SIG-M5 (cell line): ENCODE measurements at places on chromosomes 11 and 22.

DNA sequence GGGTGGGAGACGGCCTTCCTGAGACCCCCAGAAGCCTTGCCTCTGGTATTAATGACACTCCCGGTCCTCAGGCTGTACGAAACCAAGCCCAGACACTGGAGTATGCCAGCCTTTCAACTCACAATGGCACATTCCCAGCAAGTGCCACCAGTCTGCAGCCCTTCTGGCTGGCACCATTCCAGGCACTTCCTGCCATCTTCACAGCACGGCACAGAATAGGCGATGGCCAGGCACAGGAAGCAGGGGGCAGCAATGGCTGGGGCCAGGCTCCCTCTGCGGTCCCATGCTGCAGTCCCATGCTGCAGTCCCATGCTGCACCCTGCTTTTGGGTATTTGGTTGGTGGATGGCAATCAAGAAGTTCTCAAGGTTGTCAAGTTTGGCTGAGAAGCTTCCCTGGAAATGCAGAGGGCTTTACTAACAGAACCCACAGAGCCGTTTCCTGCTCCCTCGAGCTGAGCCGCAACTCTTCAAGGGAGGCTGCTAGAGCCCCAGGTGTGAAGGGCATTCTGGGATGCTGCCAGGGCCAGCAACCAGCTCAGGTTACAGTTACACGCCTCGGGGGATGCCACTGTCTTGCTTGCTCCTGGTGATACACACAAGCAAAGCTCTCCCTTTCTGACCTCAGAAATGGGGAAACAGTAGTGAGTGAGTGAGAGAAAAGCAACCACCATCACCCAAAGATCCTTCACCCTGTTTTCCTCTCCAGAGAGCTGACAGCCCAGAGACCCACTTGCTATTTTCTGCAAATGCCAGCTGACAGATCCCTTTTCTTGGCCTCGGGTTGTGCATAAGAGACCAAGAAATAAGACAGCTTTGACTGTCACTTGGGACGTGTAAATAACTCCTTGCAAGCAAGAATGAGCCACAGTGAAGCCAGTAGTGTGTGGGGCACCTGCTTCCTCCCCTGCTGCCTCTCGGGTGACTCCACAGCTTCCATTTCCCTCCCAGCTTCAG lies 23.9 kb downstream of the LRFN4 start:
- DNase-seq: no peak

DNA sequence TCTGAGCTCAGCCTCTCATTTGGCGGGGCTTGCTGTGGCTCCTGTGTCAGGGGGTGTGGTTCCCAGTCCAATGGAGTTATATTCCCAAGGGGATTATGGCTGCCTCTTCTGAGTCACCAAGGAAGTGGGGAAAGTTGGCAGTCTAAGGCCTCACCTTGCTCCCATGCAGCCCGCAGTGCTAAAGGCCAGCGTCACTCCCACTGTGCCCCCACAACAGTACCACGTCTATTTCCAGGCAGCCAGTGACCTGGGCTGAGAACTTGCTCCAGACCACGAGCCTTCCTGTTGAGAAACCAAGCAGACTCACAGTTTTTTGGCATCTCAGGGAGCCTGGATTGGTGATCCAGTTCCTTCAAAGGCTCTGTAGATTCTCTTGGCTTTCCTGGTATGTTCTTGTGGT lies 45.6 kb downstream of the OR2AT4 start:
- DNase-seq: no peak

GRCh38 chr22:30636226-30637077 lies 871 bp downstream of the SLC35E4 start:
- DNase-seq: no peak

- peak; percentile 15 for DNase-seq
These were observed 22.5 kb downstream of the VSIG10L2 start for GRCh38 chr11:125968354-125968753.

DNA sequence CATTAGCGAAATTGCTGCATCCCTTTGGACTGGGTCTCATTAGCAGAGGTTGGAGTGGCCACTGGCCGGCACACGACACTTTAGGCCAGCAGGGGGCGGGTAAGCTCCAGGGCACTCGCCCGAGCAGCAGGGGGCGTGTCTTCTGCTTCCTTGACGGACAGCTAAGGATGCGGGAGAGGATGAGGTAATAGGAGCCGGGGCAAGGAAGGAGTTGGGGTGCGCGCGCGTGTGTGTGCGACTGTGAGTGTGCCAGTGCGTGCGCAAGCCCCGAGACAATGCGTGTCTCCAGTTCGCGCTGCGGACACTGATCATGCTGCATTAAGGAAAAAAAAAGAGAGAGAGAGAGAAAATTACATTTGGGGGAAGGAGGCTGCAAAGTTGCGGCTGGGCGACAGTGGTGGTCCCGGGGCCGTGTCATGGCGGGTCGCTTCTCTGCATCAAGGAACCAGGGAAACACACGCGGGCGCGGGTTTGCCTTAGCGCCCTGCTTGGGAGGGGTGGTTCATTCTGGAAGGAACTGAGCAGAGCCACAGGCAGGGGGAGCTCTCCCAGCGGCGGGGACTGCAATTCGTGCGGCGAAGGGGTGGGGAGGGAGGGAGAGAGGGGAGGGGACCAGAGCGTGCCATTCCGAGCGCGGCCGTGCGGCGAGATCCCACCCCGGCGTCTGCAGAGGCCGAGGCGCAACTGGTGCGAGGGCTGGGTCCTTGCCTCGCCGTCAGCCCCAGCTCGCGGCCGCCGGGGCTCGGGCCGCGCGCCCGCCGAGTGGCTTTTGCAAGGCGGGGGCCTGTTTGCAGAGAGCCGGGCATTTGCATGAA lies at the start of gene DTX4:
Gene DTX4 (plus strand): TSS at position 625 of the 815 bp plus-strand sequence. CDS start 464 bp downstream, outside the sequence.
- peak; percentile 17 for DNase-seq

DNA sequence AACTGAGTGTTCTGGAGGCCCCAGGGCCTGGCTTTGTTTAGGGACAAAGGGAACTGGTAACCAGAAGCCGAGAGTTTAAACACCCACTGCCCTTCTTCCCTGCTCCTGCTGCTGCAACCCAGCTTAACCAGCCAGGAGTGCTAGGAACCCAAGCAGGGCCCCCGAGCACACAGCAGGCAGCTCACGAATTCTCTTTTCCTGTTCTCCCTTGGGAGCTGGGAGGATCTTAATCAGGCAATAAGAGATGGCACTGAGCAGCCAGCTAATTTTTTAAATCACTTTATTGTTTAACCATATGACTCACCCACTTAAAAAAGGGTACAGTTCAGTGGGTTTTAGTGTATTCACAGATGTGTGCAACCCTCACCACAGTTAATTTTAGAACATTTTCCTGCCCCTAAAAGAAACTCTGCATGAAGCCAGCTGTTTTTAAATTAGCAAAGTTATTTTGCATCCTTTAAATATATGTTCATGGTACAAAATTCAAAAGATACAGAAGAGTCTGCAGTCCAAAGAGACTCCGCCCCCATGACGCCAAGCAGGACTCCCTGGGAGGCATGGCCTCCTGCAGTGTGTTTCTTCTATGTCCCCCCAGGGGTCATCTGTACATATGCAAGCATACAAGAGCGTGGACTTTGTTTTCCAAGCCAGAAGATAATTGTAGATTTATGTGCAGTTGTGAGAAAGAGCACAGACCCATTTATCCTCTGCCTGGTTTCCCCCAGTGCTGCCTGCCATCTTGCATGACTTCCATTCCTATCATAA lies 18.9 kb upstream of the PPP6R3 start:
- no peak for DNase-seq

DNA sequence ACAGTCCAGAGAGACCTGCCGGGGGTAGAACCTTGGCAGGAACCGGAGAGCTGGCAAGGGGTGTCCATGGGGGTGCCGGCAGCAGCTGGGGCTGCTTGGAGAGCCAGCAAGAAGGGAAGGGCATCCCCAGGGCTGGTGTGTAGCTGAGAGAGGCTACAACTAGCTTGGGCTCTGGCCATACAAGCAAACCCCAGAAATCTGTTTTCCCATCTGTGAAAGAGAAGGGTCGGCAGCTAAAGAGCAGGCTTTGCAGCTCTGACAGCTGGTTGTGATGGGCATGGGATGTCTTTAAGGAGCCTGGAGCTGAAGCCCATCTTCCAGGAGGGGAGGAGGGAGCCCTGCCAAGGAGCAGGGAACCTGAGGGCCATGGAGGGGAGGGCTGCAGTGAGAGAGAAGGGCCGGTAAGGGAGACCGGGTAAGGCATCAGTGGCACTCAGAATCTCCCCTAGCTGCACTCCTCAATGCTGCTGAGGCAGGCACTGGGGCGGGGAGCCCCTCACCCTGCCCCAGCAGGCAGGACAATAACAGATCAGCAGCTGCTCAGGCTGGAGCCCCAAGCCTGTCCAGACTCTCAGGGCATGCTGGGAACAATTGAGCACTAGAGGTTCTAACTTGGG lies 3.9 kb downstream of the CHST1 start:
- DNase-seq: no peak

DNA sequence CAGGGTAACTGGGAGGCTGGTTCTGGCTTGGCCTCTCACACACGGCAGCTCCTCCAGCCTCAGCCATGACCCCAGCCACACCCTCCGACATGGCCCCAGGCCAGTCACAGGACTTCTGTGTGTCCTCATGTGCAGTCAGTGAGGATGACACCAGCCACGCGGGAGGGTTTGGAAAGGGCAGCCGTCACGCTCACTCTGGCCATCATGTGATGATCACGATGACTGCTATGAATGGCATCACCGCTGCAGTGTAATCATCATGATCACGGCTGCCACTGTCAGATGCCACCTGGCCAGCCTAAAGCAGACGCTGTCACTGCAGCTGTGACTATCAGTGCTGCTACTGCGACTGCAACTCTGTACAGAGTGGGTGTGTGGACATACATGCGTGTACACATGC lies 640.9 kb downstream of the BRD1 start:
- DNase-seq: no peak

- no peak for DNase-seq
These were observed 562.8 kb downstream of the TBC1D22A start for GRCh38 chr22:47325249-47325648.

DNA sequence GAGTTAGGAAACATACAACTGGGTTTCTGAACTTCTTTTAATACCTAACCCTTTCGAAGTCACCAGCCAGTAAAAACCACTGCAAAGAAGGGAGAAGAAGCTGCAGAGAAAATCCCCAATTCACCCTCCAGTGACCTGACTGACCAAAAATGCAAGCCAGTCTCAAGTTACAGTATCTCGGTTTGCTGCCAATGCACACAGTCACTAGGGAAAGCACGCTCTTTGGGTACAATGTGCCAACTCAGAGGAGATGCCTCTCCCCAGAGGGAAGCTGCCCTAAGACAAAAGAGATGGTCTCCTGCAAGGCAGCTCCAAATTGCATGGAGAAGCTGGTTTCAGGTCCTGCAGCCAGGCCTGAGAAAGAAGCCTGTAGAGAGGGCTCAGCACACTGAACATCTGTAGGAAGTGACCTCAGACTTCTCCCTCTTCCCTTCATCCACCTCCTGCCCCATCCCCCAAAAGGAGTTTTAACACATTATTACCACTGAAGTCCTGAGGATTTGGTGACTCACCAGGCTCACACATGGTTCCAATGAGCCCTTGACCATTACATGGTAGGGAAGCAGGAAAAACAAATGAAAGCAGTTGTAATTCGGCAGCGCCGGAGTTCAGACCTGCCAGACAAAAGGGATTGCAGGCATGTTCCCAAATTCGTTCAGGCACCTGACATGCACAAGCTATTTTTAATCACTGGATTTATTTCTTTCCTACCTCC lies 90.1 kb downstream of the ETS1 start:
- no peak for DNase-seq

DNA sequence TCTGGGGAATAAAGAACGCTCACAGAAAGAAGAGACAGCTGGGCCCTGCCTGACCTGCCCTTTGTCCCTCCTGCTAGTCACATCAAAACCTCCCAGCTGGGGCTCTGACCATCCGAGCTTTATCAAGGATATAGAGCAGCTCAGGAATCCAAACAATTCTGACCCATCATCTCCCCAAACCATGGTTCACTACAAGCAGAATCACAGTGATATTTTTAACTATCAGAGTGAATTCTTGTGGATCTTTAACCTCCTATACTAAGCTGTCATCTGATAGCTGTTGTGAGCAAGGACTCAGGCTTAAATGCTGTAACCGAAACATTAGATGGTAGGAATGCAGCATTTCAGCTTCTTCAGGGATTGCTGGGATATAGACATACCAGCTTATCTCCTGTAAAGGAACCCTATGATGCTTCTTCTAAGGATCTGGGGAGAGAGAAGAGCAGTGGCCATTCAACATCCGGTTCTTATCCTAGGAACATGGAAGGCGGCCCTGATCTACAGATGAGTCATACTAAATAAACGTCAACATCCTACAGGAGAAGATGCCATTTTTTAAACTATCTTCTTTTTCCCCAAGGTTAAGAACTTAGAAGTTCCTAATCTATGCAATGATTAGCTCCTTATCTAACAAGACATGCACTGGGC lies 84.7 kb upstream of the AKIP1 start:
- no peak for DNase-seq

DNA sequence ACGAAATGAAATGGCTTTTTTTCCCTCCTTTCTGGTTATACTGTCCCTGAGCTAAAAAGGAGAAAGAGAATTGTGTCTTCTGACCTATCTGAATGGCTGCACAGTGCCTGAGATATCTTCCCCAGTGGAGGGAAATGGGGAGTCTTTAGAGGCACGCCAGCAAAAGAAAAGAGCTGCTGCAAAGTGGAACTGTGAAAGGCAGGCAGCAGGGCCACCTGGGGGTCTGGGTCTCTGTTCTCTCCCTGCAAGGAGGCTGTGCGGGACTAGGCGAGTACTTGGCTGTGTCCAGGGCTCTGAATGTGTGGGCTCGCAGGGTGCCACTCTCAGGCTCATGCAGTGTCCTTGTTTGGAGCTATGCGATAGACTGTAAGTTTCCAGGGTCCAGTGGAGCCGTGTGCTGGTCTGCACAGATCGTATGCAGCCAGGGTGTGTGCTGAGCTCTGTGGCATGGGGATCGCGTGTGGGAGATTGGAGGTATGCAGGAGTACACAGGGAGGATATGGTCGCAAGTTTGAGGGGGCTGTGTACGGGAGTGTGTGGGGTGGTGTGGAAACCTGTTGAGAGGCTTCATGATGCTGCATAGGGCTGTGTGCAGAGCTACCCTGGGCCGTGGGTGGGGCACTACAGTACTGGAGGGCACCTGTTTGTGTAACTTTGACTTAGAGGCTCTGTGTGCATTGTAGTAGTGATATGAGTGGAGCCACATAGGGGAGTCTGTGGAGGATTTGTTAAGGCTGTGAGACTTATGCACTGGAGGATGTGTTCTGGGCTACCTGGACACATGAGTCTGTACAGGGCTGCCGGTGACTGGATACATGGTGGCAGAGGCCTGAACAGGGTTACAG lies 70.1 kb upstream of the OLFML1 start:
- DNase-seq: no peak

GRCh38 chr11:112012874-112013273 lies 12.3 kb upstream of the DLAT start:
- DNase-seq: no peak

- DNase-seq: no peak
These were observed 22.6 kb upstream of the IRAG1 start for GRCh38 chr11:10716122-10716521.

- DNase-seq: no peak
These were observed 50.5 kb downstream of the SCUBE1 start for GRCh38 chr22:43292630-43293018.

DNA sequence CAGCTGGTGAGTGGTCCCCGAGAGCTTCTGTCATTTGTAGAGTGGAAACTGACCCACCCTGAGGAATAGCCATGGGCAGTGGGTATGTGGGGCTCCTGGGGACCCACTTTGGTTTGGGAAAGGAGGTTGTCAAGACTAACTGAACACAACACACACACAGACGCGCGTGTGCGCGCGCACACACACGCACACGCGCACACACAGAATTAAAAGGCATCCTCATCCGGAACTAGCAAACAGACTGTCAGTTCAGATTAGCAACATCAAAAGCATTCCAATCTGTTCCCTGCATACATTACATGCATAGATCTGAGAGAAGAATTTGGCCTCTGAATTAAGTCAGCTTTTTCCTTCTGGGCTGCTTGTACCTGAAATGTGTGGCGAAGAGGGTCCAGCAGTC lies 284.7 kb downstream of the ST3GAL4 start:
- no peak for DNase-seq

GRCh38 chr11:43130616-43131015 lies 181.2 kb upstream of the API5 start:
- no peak for DNase-seq
